ENCODE measurements at places on chromosomes 12 and 14.

DNA sequence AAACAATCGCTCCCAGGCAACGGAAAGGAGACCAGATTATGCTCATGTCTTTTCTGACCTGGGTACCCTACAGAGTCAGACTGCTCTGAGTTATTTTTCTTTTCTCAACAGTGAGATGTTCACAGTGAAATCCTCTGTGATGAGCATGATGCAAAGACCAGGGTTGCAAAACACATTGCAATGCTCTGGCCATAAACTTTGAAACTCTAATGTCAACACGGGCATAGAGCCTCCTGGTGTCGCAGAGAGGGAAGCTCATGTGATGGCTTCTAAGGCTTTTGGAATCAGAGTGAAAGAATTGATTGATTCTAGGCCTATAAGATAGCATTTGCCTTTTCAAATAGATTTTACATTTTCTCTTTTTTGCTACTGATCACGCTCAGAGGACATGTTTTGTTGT, 193.4 kb downstream of the RASSF9 start:
- no peak for DNase-seq

- DNase-seq, result no peak
These were observed 98.7 kb upstream of the PDZRN4 start for GRCh38 chr12:41089438-41089837.

DNA sequence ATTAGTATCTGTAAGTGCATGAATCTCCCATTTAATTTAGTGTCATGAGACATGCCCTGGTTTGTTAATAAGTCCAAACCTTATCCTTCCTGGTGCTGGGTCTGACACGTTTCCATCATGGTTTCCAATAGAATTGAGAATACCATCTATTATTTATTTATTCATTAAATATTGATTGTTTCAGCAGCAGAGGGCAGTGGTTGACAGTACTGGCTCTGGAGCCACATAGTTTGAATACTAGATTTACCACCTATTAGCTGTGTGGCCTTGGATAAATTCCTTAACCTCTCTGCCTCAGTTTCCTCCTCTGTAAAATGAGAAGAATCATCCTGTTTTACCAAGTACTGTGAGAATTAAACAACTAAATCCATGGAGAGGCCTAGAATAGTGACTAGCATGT, 941 bp upstream of the STAB2 start:
- DNase-seq, result no peak

DNA sequence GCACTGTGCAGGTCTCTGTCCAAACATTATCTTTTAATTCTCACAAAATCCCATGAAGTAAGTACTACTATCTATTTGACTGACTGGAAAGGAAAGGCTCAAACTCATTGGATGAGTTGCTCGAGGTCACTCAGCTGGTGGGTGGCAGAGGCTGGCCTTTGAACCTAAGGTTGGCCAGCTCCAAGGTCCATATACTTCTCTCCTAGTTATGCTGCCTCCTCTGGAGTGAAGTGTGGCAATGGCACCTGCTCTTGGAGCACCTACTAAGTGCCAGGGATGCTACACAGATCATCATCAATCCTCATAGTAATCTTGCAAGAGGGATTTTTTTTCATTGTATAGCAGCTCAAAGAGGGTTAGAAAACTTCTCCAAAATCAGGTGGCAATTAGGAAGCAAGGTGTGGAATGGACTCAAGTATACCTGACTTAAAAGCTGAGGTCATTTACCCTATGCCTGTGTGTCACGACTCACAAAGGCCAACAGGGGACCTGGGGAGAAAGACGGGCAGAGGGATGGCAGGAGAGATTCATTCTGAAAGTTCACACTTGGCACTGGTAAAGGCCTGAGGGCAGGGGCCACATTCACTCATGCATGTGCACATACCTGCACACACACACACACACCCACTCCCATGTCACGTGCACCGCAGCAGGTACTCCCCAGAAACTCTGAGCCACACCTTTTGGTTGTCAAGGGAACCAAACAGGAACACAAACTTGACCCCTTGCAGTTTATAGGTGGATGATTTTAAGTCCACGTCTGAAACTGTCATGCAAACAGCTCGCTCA, 146.4 kb downstream of the FOXN3 start:
- DNase-seq, result no peak

Data from CD8-positive, alpha-beta memory T cell (primary cell).